ENCODE measurements at places on chromosomes 5 and 9.
A peak's percentile ranks its signal among the peaks of the same experiment; 100 is the strongest.

GRCh38 chr5:88502179-88503040 is 233.8 kb upstream of the TMEM161B start:
- peak; percentile 24 for DNase-seq

- peak; percentile 45 for DNase-seq
These were observed 181.8 kb downstream of the GLIS3 start for GRCh38 chr9:4117835-4118610.

DNA sequence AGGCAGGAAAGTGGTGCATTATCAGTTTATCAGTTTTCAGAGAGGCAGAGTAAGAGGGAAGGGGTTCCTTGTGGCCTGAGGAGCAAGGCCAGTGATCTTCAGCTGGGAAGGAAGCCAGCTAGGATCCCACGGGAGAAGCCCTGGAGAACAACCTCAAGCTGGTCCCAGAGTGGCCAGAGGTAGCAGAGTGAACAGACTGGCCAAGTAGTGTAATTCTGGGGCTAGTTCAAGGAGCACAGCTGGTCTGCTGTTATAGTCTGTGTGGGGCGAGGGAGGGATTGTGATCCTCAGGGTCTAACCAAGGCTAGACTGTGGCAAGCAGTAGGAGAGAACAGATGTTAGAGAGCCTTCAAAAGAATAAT is 164.6 kb downstream of the CARTPT start:
- DNase-seq: no peak

DNA sequence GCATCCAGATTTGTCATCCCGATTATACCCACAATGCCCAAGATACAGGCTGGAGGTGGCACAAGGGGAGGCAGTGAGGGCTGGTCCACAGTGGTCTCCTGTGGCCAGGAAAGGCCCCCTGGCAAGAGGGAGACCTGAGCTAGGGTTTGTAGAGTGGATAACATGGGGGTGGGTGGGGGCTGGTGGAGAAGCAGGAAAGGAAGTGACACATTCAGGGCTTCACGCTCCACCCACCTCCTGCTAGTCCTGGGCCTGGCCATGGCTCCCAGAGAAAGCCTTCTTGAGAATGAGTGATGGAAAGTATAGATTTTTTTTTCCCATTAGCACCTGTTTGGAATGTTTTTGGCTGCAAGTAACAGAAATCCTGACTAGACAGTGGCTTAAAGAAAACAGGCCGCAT is 81.3 kb downstream of the ANKRD33B start:
- no peak for DNase-seq

- no peak for DNase-seq
These were observed 13.1 kb downstream of the OR2S2 start for GRCh38 chr9:35944841-35945240.

- no peak for DNase-seq
These were observed 430 bp upstream of the MSH3 start for GRCh38 chr5:80654054-80654390.

GRCh38 chr5:133742431-133742988 is 130.2 kb upstream of the FSTL4 start:
- no peak for DNase-seq

- DNase-seq: no peak
These were observed 21.8 kb downstream of the MTMR12 start for GRCh38 chr5:32290922-32291321.

GRCh38 chr5:143828710-143829109 is 16.7 kb downstream of the HMHB1 start:
- DNase-seq: peak; percentile 25

DNA sequence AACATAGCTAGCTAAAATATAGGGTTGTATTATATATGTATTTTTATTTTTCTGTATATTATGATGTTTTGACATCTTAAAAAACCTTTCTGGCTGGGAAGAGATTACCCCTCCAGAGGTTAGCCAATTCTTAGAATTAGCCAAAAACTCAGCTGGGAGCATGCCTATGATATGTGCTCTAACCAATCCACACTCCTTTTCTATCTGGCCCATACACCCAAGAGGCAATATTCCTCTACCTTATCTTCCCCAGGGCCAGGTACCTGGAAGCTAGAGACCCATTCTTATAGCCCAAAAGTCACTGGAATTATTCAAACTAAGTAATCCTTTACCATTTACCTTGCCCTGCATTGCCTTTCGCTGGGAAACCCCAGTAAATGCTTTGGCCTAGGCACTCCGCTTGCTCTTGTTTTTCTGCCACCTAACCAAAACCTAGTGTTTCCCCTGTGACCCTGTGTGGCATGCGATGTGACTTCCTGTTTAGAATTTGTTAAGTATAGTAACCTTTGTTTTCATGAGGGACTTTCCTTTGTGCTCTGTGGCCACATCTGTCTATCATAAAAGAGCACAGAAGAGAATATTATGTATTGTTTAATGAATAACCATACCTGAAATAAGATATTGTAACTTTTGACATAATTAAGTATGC is 37.4 kb downstream of the CSNK1G3 start:
- DNase-seq: peak; percentile 71

DNA sequence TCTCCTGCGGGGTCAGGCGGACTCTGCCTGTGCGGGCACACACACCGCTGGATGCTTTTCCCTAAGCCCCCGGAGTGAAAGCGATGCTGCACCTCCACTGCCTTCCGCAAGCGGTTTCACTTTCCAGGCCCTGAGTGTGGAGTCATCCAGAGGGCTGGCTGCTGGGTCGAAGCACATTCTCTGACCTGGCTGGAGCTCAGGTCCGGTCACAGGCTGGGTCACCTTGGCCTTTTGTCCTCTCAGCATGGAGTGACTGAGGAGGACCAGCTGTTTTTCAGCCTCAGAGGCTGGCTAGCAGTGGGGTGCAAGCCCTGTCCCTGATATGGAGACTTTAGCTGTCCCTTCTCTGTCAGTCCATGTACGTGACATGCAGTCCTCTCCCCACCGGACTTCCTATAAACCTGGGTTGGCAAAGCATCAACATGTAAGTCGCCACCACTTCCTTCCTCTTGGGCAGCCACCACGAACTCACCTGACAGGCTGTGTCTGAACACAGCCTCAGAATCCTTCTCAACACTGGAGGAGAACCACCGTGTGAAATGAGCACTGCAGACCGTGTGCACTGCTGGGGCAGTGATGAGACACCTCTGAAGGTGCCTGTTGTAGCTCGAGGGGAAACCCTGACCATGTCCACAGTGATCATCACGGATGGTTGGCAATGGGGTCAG is 51.3 kb downstream of the GADD45G start:
- peak; percentile 74 for DNase-seq

DNA sequence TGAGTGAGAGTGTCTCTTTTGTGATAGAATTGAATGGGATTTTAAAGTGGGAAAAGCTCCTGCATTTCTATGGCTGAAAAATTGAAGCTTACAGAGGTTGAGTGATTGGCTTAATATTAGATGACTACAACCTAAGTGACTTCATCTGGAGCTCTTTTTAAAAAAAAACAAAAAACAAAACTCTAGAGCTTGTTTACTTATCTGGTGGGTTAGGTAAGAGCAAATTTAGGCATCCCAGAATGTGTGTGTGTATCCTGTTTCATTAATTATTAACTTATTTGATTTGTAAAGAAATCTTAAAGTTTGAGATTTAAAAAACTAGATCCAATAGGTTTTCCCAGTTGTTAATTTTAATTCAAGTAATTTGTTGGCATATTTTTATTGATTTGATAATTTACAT is 60.1 kb downstream of the SCAMP1 start:
- no peak for DNase-seq

DNA sequence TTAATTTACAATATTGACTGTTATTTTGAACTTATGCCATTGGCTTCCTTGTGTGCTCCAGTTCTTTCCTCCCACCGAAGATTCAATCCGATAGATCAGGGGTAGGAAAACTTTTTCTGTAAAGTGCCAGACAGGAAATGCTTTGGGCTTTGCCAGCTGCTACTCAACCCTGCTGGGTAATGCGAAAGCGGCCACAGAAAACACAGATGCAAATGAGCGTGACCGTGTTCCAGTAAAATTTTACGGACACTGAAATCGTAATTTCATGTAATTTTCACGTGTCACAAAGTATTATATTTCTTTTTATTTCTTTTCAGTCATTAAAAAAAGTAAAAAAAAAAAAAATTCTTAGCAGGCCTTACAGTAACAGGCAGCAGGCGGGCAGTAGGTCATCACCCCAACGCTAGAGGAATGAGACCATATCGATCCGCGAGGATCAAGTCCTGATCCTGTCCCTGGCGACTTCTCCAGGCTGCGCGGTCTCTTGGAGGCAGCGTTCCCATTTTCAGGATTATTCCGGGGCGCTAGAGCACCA is 599 bp downstream of the NMRK1 start:
- DNase-seq: peak; percentile 68

- DNase-seq: no peak
These were observed 139.3 kb downstream of the RAB3C start for GRCh38 chr5:58722160-58722559.

DNA sequence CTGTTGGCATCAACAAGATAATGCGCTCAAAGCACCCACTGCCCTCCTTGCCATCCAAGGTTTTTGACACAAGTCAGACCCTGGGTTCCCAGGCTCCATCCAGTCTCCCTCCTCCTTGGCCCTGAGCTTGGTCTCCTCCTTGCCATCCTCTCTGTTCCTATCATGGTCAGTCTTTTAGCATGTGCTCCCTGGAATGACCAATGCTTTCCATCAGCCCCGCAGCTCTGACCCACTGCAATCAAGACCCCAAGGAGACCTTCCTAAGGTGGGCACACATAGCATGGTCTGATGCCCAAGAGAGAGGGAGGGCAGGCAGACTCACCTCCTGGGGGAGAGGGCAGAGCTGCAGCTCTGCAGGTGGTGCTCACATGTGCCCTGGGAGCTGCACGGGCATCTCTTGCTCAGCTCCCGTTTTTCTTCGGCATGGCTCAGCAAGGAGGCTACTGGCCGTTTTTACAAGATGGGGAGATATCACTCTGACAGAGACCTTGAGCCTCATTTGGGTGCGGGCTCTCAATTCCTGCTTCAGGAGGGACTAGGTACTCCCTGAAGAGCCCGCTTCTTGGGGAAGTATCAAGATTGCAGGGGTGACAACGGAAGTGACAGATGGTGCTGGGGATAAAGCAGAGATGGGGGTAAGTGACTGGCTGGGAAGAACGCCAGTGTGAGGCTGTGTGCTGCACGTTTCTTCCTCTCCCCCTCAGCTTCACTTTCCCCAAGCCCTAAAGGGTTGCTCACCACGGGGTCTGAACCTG is 3.3 kb downstream of the SEPTIN8 start:
- no peak for DNase-seq

DNA sequence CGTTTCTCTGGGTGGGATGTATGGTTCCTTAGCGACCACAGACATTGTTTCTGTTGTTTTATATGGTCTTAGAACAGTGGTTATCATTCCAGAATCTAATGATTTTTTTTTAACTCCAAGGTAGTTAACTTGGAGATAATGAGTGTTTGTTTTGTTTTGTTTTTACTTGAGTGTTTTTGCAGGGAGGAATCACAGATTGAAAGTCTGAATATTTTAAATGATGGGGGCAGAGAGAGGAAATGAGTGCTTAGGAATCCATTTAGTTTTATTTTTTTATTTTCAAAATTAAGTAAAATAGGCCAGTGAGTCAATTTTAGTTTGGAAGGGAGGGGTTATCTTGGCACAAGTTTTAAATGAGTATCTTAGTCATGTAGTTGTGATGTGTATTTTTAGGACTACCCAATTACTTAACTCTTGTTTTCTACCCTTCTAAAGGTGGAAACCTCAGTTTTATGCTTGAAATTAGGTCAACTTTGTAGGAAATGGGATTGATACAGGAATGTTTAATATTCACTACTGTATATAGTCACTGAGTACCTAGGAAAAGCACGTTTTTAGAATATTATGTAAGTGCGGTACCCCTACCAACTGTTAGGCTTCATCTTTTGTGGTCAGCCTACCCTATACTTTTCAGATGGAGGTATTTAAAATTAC is 2.0 kb downstream of the UBE2R2 start:
- no peak for DNase-seq

DNA sequence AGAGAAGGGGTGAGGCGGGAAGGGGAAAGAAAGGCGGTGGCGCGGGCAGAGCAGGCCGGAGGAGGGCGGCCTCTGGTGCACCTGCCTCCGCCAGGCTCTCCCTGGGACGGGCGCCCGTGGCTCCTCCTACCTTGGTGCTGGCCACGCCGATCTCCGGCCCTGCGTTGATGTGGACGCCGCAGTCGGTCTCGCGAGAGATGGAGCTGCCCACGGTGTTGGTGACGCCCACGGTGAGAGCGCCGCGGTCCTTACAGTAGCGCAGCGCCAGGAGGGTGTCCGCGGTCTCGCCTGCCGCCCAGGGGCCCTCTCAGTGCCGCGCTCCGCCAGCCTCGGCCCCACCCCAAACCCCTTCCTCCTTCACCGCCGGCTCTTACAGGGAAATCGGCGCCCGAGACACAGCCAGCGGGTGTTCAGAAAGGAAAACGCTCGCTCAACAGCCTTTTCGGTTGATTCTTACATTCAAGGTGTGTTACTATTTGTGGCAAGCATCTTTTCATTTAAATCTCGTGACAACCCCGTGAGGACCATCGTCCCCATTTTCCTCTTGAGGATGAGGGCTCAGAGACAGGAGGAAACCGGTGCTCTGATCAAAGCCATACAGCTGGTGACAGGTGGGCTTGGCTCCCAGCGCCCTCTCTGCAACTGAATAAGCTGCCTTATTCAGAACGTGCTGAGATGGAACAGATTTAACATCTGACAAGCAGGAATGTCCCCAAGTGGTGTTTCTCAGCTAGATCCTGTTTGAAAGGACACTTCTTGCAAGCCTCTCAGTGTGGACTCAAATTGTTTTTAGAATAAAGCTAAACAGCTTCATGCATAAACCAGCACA is 22.0 kb upstream of the MAPK9 start:
- peak; percentile 45 for DNase-seq

DNA sequence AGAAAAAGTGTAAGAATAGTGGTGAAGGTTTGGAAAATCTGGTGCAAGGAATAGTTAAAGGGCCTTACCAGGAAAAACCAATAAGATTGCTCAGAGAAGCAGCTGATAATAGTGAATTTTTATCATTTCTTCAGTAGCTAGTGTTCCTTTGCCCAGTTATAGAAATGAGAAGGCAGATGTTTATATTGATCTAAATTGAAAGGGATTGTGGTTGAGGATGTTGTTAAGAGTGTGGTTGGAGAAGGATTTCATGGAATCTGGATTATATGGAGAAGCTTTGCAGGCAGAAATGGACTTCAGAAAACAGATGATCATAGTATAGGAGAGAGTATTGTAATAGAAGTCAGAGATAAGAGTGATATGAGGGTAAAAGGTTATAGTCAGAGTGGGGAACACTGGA is 102.6 kb downstream of the XRCC4 start:
- no peak for DNase-seq

GRCh38 chr9:121449786-121450185 is 49.9 kb downstream of the GGTA1 start:
- DNase-seq: no peak

GRCh38 chr9:94717761-94718160 is 8.7 kb upstream of the AOPEP start:
- no peak for DNase-seq

- no peak for DNase-seq
These were observed 423.6 kb downstream of the PRDM9 start for GRCh38 chr5:23930985-23931384.

Measured in activated CD8-positive, alpha-beta T cell treated with anti-CD3 and anti-CD28 coated beads, Interleukin-2, amount 10 ng/mL, durations not matched to agents 7 days and 5 days (primary cell).